ENCODE measurements at places on chromosomes 2 and 18.

DNA sequence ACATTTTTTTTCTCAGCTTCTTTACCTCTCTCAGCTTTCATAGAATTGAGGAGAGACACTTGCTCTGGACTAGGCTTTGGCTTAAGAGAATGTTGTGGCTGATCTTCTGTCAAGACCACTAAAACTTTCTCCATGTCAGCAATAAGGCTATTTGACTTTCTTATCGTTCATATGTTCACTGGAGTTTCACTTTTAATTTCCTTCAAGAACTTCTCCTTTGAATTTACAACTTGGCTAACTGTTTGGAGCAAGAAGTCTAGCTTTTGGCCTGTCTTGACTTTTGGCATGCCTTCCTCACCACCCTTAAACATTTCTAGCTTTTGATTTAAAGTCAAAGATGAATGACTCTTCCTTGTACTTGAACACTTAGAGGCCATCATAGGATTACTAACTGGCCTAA lies 104.4 kb upstream of the SLC39A10 start:
- no peak for DNase-seq

- no peak for DNase-seq
Measured at GRCh38 chr2:96697476-96697875, 42.4 kb downstream of the LMAN2L start.

DNA sequence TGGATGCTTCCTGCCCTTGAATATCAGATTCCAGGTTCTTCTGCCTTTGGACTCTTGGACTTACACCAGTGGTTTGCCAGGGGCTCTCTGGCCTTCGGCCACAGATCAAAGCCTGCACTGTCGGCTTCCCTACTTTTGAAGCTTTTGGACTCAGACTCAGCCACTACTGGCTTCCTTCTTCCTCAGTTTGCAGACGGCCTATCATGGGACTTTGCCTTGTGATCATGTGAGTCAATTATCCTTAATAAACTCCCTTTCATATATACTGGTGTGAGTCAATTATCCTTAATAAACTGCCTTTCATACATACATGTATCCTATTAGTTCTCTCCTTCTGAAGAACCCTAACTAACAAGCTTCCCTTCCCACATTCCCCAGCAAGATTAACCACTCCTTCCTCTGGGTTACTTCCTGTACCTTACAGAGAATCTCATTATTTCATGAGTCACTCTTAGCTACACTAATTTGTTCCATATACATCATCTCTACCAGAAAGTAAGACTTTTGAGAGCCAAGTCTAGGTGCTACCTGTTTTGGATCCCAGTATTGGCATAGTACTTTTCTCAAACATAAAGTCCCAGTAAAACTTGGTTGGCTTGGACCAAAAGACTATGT lies 31.3 kb upstream of the LRATD1 start:
- DNase-seq: no peak

DNA sequence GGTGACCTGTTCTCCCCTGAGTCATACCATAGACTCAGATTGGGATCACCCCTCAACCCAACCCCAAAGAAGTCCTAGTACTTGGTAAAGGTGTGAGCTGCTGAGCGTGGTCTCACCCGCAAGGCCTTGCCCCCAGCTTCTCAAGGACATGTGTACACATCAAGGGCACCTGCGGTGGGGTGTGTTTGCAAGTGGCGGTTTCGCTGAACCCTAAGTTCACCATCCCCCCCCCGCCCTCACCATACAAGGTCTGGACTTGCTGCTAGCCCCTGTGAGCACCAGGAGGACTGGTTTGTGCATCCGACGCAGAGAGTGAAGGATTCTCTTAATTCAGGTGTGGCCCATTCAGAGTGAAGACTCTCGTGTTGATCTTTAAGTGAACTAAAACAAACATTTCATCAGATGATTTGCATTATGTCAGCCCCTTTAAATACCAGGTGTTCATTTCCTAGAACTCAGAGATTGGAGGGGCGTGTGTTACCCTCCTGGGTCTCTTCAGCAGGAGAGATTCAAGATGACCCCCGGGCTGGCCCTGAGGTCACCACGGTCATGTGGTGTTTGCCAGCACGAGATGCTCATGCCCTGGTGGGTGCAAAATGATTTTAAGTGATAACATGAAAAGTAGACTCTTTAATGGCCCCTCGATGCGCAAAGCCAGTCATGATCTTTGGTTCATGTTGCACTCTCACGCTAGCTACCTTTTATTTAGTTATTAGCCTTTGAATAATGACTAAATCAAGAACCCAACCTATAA lies 27.8 kb downstream of the MTERF4 start:
- no peak for DNase-seq

GRCh38 chr18:7329016-7329415 lies 98.1 kb downstream of the LRRC30 start:
- DNase-seq: no peak

GRCh38 chr2:84539729-84540128 lies 23.4 kb downstream of the DNAH6 start:
- DNase-seq: no peak

DNA sequence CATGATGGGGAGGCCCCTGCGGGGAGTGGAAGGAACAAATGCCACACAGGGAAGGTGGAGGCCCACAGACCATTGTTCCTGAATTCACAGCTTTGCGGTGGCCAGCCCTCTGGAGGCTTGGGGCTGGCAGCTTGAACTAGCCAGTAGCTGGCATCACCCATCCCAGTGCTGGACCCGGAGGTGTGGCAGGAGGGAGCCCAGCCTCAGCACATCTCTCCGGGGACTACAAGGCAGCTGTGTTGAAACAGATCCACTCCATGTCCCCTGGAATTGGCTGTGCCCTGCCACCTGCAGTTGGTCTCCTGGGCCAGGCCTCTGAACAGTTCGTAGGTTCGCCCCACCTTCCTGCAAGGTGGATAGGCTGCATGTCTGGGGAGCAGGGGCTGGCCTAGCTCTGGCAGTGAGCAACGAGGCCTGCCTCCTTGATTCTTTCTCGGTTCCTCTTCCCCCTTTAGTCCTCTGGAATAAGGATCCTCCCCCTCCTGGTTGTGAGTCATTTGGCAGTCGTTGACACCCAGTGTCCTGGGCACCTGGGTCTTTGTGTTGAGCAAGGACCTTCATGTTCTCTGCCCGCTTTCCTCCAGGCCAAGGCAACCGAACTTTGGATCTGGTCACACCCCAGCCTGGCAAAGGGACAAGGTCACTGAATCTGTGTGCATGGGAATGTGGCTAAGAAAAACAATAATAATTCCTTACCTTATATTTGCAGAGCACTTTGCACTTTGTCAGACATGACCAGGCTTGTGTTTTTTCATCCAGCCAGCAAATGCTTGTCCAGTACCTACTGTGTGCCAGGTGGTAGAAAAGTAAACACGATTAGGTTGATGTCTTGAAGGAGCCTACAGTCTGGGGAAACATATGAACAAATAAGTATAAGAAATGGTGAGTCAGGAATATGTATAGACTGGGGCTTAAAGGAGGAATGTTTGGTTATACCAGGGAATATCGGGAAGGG lies 55.0 kb upstream of the MCFD2 start:
- no peak for DNase-seq

DNA sequence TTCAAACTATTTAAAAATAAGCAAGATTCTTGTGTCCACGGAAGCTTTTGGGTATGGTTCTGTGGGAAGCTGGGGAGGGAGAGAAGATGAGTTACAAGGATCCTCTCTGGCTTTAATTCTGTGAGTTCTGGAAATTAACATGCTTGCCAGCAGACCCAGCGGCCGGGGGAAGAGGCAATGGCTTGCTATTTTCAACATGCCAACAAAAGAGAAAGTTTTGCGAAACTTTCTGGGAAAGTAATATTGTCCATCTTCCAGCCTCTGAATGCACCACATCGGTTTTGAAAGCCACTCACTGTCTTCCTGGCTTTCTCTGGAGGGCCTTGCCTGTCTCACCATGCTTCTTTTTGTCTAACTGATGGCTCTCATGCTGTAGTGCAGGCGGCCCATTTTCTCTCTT lies 85.7 kb downstream of the EN1 start:
- no peak for DNase-seq

GRCh38 chr2:237661799-237662328 lies 34.5 kb downstream of the LRRFIP1 start:
- DNase-seq: no peak

- DNase-seq: no peak
Measured at GRCh38 chr2:62340994-62341484, 145.1 kb downstream of the B3GNT2 start.

DNA sequence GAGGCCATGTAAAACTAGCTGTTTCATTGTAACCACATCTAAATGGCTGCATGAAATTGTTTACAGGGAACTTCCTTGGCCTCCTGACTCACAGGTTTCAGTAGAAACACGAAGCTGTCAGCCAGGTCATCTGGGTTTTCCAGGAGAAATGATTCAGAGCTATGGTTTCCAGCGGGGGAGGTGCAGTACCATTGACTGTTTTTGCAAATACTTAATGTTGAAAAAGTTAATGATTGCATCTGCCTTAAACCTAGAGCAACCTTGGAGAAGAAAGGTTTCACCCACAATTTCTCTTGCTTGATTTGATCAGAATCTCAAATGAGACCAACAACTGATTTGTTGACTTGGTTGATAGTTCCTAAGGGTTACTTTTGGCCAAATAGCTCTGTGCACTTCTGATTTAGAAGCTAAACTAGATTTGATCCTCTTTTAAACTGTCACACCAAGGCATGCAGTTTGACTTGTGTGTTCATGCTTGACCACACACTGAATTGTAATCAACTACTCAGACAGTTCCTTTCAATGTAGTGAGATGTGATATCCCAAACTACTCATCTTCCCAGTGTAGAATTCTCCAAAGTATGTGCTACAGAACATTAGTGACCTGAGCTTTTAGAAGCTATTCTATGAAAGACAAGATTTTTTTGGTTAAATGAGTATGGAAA lies 193.5 kb upstream of the CHST9 start:
- no peak for DNase-seq
